ENCODE measurements at places on chromosomes 16 and 17. TPM values are rescaled to one million over a fixed set of nuclear protein-coding genes. Genes with fewer than 3 reads are reported as not detected.

- H3K4me1 ChIP-seq, result no peaks in the 10 kb centered on the region
- no peak for DNase-seq
- no peak overlapping the region for H3K27ac ChIP-seq
- no peaks in the 10 kb centered on the region for H3K27me3 ChIP-seq
- H3K4me3 ChIP-seq, result no peak overlapping the region
Observed at GRCh38 chr16:82954224-82954929, 327.6 kb downstream of the CDH13 start.

DNA sequence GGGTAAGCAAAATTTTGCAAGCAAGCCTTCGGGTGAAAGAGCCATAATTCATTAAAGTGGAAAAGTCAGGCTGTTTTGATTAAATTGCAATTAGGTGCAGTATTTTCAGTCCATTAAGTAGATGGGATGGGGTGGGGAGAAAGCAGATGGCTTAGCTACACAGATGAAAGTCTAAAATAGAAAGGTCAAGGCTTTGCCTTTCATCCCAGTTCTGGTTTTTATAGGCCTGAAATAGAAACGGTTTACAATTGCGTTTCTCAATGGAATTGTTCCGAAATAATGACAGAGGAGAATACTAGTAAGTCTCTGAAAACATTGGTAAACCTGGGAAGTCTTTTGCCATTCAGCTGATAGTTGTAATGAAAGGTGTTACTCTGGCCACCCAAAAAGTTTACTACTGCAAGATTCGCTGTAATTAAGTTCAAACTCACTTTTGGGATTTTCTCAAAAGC lies 1.5 kb downstream of the PPM1E start:
- no peak for DNase-seq
- H3K27ac ChIP-seq, result no peak overlapping the region
- no peaks in the 10 kb centered on the region for H3K36me3 ChIP-seq
- peaks cover 11% of the 10 kb centered on the region for H3K4me1 ChIP-seq
- H3K27me3 ChIP-seq, result peaks cover 27% of the 10 kb centered on the region
- peak overlapping the region; percentile 98 for H3K4me3 ChIP-seq

DNA sequence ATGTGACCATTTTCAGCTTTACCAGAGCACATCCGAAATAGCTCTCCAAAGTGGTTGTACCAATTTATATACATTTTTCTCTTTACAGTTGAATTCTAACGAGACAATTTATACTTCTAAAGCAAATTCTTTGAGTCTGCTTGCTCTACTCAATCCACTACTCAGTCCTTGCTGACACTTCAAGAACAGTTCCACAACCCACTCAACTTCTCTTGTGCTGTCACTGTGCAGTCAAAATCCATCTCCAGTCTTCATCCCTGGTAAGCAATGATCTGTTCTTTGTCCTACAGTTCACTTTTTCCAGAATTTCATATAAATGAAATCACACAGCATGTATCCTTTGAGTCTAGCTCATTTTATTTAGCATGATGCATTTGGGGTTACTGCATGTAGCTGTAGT lies 30.6 kb downstream of the NETO2 start:
- no peak for DNase-seq
- no peak overlapping the region for H3K27ac ChIP-seq
- no peaks in the 10 kb centered on the region for H3K4me1 ChIP-seq
- no peak overlapping the region for H3K4me3 ChIP-seq

The KRT26 gene
- total RNA-seq, result not detected

- H3K27ac ChIP-seq, result no peak overlapping the region
- DNase-seq, result no peak
- no peaks in the 10 kb centered on the region for H3K36me3 ChIP-seq
- H3K27me3 ChIP-seq, result no peaks in the 10 kb centered on the region
- peaks cover 6% of the 10 kb centered on the region for H3K4me1 ChIP-seq
Observed at GRCh38 chr17:50375858-50376538, 3.0 kb downstream of the EME1 start.

The TPSB2 gene
- not detected for total RNA-seq

- H3K36me3 ChIP-seq, result no peaks in the 10 kb centered on the region
- peak overlapping the region; percentile 89 for H3K4me3 ChIP-seq
- DNase-seq, result no peak
- no peaks in the 10 kb centered on the region for H3K27me3 ChIP-seq
- H3K4me1 ChIP-seq, result peaks cover 28% of the 10 kb centered on the region
Observed at GRCh38 chr16:20899071-20899470, 1.1 kb downstream of the DCUN1D3 start.

The UBALD1 gene
- total RNA-seq, result 11.9 TPM

DNA sequence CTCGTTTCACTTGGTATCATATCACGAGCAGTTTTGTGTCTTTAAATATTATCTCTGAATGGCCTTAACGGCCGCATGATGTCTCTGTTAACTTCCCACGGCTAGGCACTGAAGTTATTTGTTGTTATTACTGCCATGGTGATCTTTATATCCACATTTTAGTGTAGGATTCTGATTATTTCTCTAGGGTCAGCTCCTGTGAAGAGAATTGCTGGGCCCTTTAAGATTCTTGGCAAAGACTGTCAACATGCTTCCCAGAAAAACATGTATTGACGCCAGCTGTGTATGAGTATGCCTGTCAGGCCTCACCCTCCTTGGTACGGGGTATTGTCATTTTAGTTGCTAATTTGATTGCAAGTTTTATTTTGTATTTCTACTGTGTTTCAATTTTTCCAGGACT lies 263.5 kb downstream of the SNX29 start:
- H3K4me3 ChIP-seq, result no peak overlapping the region
- DNase-seq, result no peak
- H3K27ac ChIP-seq, result no peak overlapping the region
- no peaks in the 10 kb centered on the region for H3K27me3 ChIP-seq
- H3K36me3 ChIP-seq, result no peaks in the 10 kb centered on the region

DNA sequence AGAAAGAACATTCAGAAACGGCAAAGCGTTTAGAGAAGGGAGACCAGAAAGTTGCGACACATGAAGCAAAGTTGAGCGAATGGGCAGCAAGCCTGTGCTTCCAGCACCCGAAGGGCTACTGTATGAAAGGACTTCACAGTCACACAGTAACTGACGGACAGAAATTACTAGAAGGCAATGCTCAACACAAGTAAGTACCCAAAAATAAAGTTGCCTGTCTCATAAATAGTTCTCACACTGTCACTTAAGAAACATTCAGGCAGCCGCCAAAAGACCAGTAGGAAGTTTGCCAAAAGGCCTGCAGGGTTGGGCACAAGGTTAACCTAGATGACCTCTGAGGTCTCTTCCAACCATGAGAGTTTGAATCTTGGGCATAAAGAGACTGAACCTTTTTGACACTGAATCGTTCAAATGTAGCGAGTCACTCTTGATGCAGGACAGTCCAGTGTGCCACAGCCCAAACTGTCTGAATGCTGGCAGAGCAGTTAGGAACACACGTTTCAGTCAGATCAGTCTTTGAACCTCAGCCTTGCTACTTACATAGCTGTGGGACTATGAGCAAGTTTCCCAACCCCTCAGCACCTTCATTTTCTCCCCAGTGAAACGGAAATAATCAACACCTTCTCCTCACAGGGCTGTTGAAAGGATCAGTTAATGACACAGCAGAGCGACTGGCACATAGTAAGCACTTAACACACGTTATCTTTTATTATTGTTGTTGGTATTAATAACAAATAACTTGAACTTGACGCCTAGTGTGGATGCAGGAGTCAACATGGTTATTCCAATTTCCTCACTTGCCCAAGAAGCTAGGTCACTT lies 10.4 kb downstream of the NCBP3 start:
- H3K36me3 ChIP-seq, result no peaks in the 10 kb centered on the region
- no peaks in the 10 kb centered on the region for H3K4me1 ChIP-seq
- no peak for DNase-seq
- no peaks in the 10 kb centered on the region for H3K27me3 ChIP-seq
- no peak overlapping the region for H3K27ac ChIP-seq
- H3K4me3 ChIP-seq, result no peak overlapping the region

The SLC47A2 gene
- total RNA-seq, result 0.43 TPM

The JMJD6 gene
- 8.7 TPM for total RNA-seq

- no peaks in the 10 kb centered on the region for H3K36me3 ChIP-seq
- H3K4me3 ChIP-seq, result no peak overlapping the region
- peaks cover 9% of the 10 kb centered on the region for H3K4me1 ChIP-seq
- no peak for DNase-seq
Observed at GRCh38 chr16:89034573-89034961, 57.6 kb upstream of the CBFA2T3 start.

DNA sequence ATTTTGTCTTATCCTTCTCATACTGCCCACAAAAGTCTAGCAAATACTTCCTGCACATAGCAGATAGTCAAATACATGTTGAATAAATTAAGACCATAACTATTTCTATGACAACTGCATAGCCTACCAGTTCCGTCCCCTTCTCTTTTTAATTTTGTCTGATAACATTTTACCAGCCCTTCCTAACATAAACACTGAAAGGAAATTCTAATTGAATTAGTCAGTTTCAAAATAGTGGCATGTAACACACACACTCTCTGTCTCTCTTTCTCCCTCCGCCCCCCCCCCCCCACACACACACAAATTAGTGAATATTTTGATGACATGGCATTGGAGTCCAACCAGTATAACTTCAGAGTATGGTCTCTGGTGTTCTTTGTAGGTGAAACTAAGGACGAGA lies 41.8 kb downstream of the TNRC6C start:
- no peak overlapping the region for H3K27ac ChIP-seq
- H3K4me3 ChIP-seq, result no peak overlapping the region
- no peak for DNase-seq
- H3K36me3 ChIP-seq, result peaks cover 10% of the 10 kb centered on the region
- peaks cover 10% of the 10 kb centered on the region for H3K4me1 ChIP-seq

The CTF1 gene
- 0.39 TPM for total RNA-seq

- no peaks in the 10 kb centered on the region for H3K4me1 ChIP-seq
- H3K27ac ChIP-seq, result no peak overlapping the region
- no peak overlapping the region for H3K4me3 ChIP-seq
Observed at GRCh38 chr16:51509336-51509735, 358.3 kb upstream of the SALL1 start.

The TP53TG3F gene
- not detected for total RNA-seq

DNA sequence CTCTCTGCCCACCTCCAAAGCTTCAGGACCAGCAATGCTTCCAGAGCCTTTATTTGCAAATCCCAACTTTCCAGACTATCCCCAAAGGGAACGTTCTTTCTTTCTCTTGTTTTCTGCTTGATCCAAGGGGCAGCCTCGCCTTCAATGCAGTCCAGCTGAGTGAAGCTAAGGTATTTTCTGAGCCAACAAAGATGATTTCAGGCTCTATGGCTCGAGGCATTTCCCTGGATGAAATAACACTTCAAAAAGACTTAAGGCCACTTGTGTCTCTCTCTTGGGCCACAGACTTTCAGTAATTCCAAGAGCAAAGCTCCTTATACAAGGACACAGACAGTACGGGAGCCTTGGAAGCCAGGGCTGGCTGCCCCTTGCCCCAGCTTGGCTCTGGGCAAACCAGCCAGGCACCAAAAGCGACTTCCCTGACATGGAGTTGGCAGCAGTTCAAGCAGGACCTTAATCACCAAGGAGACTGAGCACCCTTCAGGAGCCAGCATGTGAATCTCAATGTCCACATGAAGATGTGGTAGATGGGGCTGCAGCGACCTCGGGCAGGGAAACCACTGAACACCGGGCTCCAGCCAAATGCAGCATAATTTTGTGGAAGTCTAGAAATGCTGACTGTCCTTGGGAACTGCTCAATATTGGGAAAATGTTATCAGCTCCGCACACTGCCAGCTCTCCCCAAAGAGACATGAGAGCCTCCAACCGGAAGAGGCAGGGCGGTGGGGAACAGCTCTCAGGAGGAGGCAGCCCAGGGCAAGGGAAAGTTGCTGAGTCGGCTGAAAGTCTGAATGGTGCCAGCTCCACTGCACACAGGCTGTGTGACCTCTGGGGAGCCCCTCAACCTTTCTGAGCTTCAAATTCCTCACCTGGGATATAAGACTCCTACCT lies 39.0 kb downstream of the TK2 start:
- peaks cover 24% of the 10 kb centered on the region for H3K4me1 ChIP-seq
- no peaks in the 10 kb centered on the region for H3K36me3 ChIP-seq
- DNase-seq, result peak; percentile 22

DNA sequence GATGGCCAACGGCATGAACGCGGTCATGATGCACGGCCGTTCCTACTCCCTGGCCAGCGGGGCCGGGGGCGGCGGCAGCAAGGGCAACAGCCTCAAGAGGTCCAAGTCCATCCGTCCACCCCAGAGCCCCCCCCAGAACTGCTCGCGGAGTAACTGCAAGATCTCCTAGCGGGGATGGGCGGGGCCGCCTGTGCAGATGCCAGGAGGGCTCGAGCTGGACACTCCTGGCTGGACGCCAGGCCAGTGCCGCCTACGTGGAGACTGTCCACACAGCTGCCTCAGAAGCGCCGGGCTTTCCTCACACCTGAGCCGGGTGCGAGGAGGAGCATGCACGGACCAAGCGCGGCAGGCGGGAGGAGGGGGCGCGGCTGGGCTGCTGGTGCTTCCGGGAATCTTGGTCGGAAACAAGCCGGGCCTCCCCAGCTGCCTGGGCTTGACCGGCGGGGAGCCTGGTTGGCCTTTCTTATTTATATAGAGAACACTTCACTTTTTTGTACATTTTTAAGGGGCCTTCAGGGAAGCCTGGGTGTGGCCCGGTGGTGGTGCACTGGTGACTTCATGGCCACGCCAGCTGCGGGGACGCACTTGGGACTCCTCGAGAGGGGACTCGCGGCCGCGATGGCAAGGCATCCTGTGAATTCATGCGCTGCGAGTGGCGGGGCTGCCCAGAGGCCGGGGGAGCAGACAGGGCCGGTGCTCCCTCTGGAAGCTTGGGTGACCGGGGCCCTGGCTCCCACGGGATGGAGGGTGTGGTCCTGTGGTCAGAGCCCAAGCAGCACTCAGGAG lies 3.1 kb upstream of the WFIKKN1 start:
- peaks cover 26% of the 10 kb centered on the region for H3K4me1 ChIP-seq
- DNase-seq, result no peak
- H3K36me3 ChIP-seq, result no peaks in the 10 kb centered on the region
- H3K27ac ChIP-seq, result no peak overlapping the region
- H3K27me3 ChIP-seq, result no peaks in the 10 kb centered on the region

DNA sequence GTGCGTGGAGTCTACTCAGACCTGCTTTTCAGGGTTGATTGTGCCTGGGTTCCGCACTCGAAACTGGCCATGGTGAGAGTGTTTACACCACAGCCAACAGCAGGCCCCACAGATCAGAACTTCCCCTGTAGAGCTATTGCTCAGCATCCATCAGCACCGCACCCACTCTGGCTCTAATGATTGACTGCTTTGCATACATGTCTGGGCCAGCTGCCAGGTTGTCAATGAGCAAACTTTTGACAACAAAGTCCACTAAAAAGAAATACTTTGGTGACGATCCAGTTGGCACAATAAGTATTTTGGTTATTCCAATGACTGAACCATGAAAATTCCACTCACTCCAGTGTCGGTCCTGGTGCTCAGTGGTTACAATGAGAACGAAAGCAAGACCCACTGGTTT lies 190.7 kb downstream of the FOXL1 start:
- no peak overlapping the region for H3K27ac ChIP-seq
- H3K27me3 ChIP-seq, result no peaks in the 10 kb centered on the region
- H3K4me1 ChIP-seq, result peaks cover 18% of the 10 kb centered on the region
- no peak for DNase-seq

GRCh38 chr16:67025210-67025550 lies 3.8 kb upstream of the CBFB start:
- H3K27me3 ChIP-seq, result peaks cover 5% of the 10 kb centered on the region
- no peak overlapping the region for H3K4me3 ChIP-seq
- no peak for DNase-seq
- H3K4me1 ChIP-seq, result peaks cover under 1% of the 10 kb centered on the region
- no peak overlapping the region for H3K27ac ChIP-seq
- H3K36me3 ChIP-seq, result no peaks in the 10 kb centered on the region

Measured in neural progenitor cell (in vitro differentiated cells).